GM13976 (cell line): ENCODE measurements at places on chromosomes 5 and 9.

DNA sequence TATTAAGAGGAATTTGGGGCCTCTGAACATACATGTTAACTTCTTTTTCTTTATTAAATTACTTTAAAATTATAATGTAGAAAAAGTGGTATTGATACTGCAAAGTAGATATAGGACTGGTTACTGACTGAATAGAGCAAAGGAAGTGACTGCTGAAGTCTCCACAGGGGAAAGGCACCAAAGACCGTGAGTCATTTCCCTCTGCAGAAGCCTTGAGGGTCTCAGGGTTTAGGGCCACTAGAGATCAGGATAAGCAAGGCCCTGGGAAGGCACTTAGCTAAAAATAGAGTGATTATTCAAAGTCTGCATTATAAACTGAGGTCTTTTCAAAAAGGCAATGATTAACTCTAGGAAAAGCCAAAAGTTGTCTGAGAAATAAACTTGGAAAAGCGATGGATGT lies 44.7 kb upstream of the ITGA1 start:
- no peak for DNase-seq

DNA sequence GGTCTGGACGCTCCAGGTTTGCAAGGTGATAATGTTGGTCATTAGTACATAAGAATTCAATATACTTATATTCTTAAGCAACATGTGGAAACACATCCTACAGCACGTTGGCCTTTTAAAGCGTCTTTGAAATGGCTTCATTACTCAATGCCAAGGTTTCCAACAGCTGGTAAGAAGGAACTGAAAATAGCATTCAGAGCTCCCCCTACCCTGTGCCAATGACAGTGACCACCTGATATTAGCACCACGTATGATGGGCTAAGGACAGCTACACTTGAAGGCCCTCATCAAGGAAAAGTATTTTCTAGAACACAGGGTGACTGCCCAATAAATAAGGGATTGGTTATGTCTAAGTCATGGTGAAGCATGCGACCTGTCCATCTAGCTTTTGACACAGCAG lies 9.9 kb downstream of the ZNF622 start:
- no peak for DNase-seq

- DNase-seq, result no peak
These were observed 78.6 kb downstream of the SERINC5 start for GRCh38 chr5:80177236-80177635.

GRCh38 chr9:137040568-137040967 lies 5.4 kb downstream of the NPDC1 start:
- DNase-seq, result no peak

DNA sequence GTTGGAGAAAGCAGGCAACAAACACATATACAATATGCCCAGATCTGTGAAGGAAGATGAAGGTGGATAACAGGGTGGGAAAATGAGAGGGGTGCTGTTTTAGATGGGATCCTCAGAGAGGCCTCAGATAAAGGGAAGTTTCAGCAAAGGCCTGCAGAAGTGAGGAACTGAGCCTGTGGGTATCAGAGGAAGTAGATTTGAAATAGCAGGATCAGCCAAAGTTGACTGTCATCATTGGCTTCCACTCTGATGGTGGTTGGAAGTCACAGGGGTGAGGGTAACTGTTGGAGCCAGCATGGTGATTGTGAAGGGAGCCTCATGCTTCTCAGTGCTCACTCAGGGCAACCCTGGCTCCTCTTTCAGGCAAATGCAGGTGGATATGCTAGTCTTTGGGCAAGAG lies 607.2 kb upstream of the CLINT1 start:
- no peak for DNase-seq

- no peak for DNase-seq
These were observed 50.7 kb downstream of the UIMC1 start for GRCh38 chr5:176955895-176956294.

- DNase-seq, result no peak
These were observed 41.9 kb downstream of the CDH6 start for GRCh38 chr5:31235381-31235780.

GRCh38 chr5:77337686-77338085 lies 127.2 kb downstream of the PDE8B start:
- no peak for DNase-seq

DNA sequence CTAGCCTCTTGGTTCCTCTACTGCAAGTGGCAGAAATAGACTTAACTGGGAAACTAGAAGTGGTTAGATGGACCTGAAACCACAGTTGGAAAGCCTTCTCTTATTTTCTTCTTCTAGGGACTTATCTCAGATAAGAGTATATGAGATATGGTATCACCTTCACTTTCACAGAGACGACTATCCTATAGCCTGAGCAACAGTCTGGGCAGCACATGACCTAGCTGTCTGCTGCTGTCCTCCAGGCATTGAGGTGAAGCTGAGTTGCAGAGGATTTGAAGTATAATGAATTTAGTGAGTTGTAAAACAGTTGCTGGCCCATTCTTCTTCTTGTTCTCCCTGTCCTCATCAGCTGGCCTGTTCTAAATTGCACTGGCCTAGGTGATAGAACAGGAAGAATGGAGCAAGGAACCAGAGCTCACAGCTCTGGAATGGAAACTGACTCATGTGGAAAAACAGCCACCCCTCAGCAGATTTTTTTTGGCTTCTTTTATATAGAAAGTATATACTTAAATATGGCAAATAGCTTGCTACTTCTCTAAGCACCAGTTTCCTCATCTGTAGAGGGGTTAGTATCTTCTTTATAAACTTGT lies 27.8 kb downstream of the RECK start:
- DNase-seq, result no peak

GRCh38 chr9:92737611-92738299 lies 26.9 kb downstream of the BICD2 start:
- DNase-seq, result no peak

DNA sequence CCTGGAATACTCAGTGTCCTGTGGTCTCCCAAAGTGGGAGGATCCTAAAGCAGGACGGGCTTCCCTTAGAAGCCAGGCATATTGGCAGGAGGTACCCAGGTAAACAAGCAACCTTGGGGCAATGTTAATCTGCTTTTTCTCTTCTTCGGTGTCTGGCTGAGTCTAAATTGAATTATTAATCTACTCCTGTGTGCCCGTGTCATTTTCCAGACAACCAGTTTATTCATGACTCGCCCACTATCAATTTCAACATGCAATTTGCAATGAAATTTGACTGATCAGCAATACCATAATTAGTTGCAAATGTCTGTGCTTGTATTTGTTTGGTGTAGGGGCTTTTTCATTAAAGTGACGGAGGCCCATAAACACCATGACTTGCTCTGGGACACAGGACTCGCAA lies 32.9 kb upstream of the JADE2 start:
- no peak for DNase-seq

DNA sequence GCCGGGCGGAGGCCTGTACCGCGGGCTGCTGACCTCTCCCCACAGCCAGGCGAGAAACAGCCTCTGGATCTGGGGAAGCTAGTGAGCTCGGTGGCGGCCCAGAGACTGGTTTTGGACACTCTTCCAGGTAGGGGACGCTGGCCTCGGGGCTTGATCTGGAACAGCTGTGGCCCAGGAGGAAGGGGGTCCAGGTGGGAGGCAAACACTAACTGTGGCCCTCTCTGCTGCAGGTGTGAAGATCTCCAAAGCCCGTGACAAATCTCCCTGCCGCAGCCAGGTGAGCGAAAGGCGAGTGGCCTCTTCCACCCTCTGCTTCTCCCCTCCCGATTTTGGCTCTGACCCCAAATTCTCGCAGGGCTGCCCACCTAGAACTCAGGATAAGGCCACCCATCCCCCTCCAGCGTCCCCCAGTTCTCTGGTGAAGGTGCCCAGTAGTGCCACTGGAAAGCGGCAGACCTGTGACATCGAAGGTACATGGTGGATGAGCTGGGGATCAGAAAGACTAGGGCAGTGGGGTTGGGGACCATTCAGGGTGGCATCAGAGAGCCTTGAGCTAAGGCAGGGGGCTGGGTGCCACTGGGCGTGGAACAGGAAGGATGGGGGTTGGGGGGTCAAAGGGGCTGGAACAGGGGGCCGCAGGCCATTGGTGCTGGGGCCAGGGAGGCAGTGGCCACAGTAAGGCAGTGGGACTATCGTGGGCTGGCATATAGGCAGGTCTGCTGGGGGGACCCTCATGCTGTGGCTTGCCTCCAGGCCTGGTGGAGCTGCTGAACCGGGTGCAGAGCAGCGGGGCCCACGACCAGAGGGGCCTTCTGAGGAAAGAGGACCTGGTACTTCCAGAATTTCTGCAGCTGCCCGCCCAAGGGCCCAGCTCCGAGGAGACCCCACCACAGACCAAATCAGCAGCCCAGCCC lies 12.9 kb upstream of the SLC34A1 start:
- no peak for DNase-seq

- no peak for DNase-seq
These were observed 34.4 kb downstream of the KIF2A start for GRCh38 chr5:62340392-62340791.

- DNase-seq, result no peak
These were observed 10.6 kb downstream of the PTGS1 start for GRCh38 chr9:122381206-122381950.

GRCh38 chr9:124016175-124017050 lies 4.8 kb downstream of the LHX2 start:
- DNase-seq, result peak; percentile 48

- DNase-seq, result no peak
These were observed 51.7 kb downstream of the ARHGAP26 start for GRCh38 chr5:142821733-142822487.

GRCh38 chr5:35153375-35153932 lies 76.8 kb downstream of the PRLR start:
- DNase-seq, result no peak

DNA sequence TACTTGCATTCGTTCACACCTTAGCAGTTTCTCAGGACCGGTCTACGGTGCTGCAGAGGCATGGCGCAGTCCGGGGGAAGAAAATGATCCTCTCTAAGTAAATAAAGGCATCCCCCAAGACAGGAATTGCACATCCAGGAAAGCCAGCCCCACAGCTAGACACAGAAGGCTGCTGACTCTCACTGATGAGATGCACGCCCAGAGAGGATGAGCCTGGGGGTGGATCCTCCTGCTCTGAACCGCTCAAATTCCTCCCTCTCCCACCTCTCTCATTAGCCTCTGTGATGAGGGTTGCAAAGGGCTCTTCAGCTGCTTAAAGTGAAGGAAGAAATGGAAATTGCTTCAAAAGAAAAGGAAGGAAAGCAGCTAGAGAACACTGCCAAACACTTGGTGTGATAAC lies 132.4 kb downstream of the TTLL11 start:
- no peak for DNase-seq

- no peak for DNase-seq
These were observed 93.2 kb upstream of the CXCL14 start for GRCh38 chr5:135671966-135672365.

DNA sequence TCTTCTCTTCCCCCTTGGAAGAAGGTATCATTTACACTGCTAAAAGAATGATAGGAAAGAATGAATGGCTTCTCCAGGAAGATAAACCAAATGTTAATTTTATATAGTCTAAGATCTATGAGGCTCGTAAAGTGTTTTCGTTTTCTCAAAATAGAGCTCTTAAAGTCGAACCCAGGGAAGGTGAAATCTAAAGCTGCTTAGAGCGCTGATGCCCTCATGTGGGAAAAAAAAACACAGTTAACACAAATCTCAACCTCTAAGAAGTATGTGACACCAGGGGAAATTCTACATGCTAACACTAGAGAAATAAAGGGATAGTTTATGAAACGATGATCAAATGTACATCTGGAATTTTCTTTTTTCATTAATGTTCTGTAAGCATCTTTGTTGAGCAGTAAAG lies 257.9 kb downstream of the RASEF start:
- no peak for DNase-seq

DNA sequence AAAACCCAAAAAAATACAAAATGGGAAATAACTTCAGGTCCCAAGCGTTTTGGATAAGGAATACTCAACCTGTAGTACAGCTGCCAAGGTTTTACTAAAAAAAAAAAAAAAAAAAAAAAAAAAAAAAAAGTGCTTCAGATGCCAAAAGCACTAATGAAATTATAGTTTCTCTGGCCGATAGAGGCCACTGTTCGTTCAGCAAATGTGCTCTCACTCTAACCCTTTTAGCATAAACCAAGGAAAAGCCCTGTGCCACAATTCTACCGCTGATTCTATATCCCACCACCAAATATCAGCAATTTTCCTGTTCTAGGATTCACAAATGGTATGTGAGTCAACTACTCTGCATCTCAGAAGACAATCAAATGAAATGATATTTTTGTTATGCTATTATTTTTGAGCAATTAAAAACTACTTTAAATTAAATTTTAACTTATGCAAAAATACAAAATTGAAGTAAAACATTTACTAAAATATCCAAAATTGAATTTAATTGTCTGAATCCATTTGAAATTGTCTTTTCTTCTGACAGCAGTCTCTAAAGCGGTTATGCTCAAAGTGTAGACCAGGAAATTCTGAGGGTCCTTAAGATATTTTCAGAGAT lies 79.8 kb downstream of the RICTOR start:
- peak; percentile 32 for DNase-seq

DNA sequence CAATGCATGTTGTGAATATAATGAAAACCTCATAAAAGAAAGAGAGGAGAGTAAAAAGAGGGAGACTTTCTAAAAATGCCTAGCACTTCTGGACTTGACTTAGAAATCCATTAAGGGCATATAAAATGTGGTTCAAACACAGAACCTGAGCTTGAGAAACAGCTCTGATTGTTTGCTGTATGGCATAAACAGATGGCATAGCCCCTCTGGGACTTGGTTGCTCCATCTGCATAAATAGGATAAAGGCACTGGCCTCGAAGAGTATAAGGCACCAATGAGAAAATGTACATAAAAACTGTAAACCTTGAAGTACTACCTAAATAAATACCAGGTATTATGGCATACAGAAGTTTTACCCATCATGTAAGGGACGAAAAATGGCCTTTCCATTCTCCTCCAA lies 23.8 kb downstream of the MRPS27 start:
- DNase-seq, result no peak

DNA sequence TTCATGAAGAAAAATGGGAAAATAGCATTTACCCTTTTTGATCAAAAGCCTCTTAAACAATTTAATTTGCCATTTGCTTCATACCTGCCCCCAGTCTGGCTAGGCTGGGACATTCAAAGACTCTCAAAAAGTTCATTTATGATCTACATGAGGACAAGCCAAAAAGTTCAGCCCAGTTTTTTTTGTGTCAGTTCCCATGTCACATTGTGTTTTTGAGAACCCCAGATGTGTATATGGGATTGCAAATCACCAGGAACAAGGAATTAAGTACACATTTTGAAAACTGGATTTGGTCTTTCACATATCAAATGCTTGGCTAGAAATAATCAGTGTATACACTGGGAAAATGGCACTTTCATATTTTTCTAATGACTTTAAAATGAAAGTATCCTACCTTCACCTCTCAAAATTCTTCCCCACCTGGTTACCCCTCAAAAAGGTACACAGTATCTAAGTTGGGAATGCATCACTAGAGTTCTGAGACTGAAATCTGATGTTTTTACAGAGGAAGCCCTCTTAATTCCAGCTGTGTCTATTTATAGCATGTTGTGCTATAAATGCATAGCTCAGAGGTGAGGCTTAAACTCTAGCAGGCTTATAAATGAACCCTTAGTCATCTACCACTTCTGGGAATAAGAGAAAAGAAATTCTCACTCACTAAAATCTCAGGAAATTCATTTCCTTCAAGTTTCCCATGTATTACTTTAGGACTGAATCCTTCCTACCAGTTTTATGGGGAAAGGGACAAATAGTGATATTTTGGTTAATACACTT lies 9.3 kb downstream of the STOM start:
- DNase-seq, result no peak
